ENCODE measurements at places on chromosomes 13 and 19.

DNA sequence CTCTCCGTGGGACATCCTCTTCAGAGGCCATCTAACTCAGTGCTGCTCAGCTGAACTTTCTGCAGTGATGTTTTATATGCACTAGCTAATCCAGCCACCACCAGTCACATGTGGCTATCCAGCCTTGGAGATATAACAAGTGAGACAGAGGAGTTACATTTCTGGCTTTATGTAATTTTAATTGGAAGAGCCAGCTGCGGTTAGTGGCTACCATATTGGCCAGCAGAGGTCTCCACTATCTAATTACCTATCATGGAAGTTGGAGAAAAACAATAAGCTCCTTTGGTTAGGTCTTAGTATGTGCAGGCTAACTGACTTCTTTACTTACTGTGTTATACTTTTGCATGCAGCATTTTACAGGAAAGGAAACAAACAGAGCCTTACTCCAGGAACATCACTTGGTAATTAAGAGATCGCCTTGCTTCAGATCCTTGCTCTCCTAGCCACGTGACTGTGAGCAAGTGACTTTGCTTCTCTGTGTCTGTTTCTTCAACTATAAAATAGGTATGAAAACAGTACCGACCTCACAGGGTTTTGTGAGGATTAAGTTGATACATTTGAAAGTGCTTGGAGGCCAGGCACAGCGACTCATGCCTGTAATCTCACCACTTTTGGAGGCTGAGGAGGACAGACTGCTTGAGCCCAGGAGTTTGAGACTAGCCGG is 1.6 kb upstream of the KLK10 start:
- DNase-seq = peak; percentile 39

GRCh38 chr19:6491802-6492592 is 10.1 kb downstream of the TUBB4A start:
- no peak for DNase-seq

GRCh38 chr19:34998777-34999497 is 1.2 kb upstream of the GRAMD1A start:
- no peak for DNase-seq

DNA sequence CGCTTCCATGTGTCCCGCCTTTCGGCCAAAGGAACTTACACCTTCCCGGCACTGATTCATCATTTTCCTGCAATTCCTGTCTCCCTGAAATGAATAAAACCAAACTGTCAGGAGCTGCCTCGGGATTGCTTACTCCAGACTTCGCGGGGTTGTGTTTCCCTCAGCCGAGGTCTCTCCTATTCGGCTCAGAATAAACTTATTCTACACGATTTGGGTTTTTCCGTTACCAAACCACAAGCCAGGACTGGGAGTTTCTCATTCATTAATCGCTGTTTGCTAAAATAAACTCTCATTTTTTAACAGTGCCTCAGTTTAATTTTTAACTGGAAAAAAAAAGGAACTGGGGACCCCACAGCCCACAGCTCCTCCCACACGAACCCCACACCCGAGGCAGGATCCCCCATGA is 667 bp downstream of the ZNF878 start:
- DNase-seq = no peak

DNA sequence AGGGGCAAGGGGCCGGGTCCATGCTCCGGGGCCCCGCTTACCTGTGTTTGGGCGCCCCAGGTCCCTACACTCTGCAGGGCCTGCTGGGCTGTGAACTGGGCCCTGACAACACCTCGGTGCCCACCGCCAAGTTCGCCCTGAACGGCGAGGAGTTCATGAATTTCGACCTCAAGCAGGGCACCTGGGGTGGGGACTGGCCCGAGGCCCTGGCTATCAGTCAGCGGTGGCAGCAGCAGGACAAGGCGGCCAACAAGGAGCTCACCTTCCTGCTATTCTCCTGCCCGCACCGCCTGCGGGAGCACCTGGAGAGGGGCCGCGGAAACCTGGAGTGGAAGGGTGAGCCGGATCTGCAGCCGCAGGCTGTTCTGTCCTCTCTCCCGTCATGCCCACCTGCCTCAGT is 1.7 kb downstream of the FCGRT start:
- no peak for DNase-seq

DNA sequence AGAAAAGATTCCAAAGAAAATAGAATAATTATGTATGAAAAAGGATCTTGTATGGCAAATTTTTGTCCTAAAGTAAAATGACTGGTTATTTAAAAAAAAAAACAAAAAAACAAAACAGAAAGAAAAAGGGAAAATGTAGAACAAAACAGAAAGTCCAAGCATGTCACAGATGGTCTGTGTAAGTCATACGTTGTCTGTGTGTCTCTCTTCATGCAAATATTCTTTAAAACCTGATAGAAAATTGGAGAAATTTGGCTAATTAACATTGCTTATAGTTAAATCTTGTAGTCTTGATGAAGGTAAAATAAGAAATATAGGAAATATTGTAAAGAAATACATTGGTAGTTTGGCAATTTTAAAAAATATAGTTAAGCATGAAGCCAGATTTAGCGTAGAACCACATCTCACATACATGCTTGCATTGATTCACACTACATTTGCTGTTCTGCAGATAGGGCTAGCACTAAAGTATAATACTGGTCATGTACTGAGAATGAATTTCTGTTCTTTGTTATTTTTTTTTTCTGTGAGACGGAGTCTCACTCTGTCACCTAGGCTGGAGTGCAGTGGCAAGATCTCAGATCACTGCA is 58.4 kb downstream of the SPRYD7 start:
- DNase-seq = no peak

DNA sequence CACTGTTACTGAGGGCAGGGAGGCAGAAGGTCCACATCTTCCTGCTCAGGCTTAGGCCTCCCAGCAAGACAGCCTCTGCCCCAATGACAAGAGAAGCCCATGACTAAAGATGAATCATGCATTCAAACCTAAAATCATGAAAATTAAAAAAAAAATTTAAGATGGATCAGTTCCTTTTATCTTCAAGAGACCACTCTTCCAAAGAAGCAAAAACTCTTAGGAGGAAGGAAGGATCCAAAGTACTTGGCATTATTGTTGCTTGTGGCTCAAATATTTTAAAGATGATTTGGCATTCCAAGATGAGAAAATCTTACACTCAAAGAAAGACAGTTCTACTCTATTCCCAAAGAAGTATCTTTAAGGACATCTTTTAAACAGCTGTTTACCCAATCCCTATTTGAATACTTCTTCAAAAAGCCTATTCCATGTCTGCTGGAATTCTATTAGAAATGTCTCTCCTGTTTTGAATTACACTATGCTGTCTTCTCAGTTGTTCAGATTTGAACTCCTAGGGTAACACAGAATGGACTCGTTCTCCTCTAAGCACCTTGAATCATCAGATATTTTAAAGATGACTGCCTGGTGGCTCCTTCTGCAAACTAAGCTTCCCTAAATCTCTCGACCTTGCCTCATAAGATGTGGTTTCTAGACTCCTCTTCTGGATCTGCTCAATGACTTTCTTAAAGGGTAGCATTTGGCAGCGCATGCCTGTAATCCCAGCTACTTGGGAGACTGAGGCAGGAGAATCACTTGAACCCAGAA is 7.0 kb downstream of the SERP2 start:
- no peak for DNase-seq

- no peak for DNase-seq
Measured at GRCh38 chr13:94829837-94830365, 117.6 kb upstream of the SOX21 start.

- no peak for DNase-seq
Measured at GRCh38 chr19:13127811-13128575, 9.9 kb downstream of the NACC1 start.

DNA sequence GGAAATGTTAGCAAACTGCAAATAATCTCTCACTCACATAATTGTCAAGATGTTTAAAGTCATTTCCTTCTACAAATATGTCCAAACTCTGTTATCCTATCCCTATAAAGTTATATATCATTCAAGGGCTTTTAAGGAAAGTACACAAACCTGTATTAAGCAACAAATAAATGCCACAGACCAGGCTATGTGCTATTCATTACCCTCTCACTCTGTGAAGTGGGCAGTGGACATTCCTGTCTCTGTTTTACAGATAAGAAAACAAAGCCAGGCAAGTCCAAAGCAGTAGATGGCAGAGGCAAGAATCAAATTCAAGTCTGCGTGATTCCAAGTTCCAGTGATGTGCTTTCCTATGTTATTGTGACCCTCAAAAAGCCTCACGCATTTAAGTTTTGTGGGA is 140.6 kb downstream of the LHFPL6 start:
- no peak for DNase-seq

- DNase-seq = no peak
Measured at GRCh38 chr13:99085808-99086266, 108.0 kb upstream of the DOCK9 start.

DNA sequence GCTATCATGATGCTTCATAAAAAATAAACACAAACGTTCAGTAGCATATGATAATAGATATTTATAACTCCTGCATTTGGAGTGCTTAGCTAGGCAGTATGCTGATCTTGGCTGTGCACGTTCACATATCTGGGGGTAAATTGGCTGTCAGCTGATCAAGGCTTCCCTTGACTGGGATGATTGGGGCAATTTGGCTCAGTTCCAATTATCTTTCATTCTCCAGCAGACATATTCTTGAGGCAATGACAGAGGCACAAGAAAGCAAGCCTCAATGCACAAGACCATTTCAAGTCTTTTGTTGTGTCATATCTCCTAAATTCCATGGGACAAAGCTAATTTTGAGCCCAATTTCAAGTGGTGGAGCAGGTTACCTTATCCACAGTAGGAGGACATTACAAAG is 142.0 kb downstream of the DLEU7 start:
- no peak for DNase-seq

DNA sequence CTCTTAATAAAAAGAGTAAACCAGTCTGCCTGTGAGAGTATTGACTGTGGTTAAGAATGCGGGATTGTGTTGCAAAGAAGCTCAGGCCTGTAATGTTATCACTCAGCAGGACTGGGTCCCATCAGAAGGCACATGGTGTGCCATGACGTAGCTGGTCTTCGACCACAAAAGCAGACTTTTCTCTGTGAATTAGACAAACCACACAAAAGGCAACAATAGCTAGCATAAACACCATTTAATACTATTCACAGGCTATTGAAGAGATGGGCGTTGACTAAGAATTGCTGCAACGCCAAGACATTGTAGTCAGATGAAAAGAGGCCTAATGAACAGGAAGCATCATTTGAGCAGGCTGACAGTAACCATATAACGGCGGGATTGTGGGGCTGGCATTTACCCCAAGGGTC is 235.6 kb upstream of the SOX21 start:
- no peak for DNase-seq

DNA sequence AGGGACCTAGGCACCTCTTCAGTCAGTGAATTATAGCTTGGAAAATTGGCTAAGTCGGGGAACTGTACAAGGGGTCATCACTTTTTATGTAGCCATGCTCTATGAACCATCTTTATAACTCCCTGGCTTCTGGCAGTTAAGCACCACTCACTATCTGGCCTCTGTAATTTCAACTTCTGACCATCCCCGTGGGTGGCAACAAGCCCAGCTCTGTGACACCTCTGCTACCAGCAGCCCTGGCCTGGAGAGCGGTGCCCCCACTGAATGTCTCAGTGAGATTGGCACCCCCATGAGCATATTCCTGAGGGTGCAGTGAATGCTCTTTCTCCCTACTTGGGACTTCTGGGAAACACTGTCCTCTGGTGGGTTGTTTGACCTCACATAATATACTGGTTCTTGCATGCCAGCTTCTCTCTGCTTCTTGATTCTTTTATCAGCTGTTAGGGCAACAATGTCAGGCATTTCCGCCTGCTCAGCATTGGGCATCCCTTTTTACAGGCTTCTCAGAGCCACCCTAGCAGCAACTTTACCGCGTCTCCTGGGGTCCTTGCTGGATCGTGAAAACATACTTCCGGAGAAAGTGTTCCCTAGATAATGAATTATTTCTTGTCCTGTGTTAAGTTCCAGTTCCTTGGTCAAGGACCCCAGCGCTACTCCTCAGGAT is 10.4 kb downstream of the KL start:
- no peak for DNase-seq

DNA sequence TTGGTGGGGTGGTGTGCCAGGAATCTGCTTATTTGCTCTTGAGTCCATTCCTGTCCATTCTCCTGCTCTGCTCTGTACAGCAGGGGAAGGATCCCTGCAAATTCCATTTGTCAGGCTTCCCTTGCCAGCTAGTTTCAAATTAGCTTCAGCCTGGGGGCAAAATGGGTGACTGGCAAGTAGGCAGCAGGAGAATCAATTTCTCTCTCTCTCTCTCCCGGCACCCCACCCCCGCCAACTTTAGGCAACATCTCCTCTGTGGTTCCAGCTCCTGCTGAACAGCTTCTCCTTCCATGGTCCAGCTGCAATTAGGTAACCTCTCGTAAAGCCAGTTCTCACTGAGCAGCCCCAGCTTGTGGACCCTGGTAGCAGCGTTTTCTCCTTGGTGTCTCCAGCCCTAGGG is 6.7 kb upstream of the MYCBP2 start:
- no peak for DNase-seq

DNA sequence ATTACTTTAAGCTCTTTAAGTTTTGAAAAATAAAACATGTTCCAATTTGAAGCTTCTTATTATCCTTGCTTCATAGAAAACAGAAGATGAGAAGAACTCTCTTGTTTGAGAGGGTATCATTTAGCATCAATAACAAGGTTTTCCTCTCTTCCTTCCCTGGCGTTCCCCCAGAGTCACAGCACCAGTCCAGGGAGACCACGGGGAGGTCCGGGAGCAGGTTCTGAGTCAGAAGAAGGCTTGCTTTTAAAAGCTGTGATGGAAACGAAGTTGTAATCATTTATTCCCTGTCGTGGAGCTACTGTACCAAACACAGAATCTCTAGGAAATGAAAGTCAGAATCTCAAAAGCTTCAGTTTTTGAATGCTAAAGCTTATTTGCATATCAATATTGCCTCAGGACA is 174.0 kb upstream of the LSM14A start:
- DNase-seq = no peak

- peak; percentile 15 for DNase-seq
Measured at GRCh38 chr19:5354403-5354802, 13.8 kb upstream of the PTPRS start.

- no peak for DNase-seq
Measured at GRCh38 chr13:56687131-56687530, 453.6 kb upstream of the PRR20A start.

DNA sequence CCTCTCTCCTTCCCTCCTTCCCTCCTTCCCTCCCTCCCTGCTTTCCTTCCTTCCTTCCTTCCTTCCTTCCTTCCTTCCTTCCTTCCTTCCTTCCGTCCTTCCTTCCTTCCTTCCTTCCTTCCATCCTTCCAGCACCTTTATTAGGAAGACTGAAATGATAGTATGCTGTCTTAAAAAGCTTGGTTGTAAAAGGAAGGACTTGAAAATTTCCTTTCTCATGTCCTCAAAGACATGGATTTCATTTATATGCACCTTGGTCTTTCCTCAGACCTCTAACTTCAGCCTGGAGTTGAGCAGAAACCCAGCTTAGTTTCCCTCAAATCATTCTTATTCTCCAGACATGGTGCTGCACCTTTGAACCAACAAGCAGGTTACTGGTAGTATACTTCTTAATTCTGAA is 141.7 kb downstream of the GPC6 start:
- DNase-seq = no peak

- DNase-seq = no peak
Measured at GRCh38 chr19:29614046-29614445, 8.0 kb downstream of the POP4 start.

GRCh38 chr19:45385392-45386221 is 15.2 kb upstream of the ERCC2 start:
- DNase-seq = no peak

All from ACHN (cell line).